ENCODE measurements at places on chromosomes 3 and 15. TPM values are rescaled to one million over a fixed set of nuclear protein-coding genes. Genes with fewer than 3 reads are reported as not detected.

DNA sequence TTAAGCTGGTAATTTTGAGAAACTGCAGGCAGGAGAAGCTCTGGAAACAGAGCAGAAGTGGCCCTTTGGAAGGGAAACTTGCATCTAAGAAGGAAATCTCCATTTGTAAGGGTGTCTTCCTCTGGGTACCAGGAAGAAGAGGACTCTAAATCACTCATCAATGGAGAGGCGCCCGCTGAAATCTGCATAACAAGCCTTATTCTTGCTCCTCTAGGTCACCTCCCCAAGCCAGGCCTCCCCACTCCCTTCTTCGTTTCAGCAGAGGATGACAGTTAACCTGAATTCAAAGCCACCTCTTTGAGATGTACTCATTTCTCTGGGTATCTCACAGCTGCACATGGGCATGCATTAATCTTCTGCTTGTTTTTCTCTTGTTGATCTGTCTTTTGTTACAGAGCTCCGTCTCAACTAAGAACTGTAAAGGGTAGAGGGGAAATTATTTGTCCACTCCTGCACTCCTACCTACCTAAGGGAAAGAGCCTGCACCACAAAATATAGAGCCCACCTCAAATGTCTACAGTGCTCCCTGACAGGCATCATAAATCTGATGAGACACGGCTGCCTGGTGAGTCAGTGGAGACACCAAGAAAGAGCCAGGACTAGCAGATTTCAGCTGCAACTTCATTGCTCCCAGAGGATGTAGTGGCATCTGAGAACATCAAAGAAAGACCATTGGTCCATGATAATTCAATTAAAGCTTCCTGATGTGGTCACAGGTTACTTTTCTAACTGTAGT lies 51.5 kb downstream of the GABRB3 start:
- no peaks in the 10 kb centered on the region for H3K4me1 ChIP-seq
- H3K27me3 ChIP-seq = no peaks in the 10 kb centered on the region
- DNase-seq = no peak
- no peak overlapping the region for H3K27ac ChIP-seq
- H3K36me3 ChIP-seq = no peaks in the 10 kb centered on the region

GRCh38 chr3:173502983-173503568 lies 105.5 kb downstream of the NLGN1 start:
- no peak for DNase-seq
- no peaks in the 10 kb centered on the region for H3K4me1 ChIP-seq
- no peaks in the 10 kb centered on the region for H3K27me3 ChIP-seq
- H3K4me3 ChIP-seq = no peak overlapping the region

GRCh38 chr3:116433552-116433951 lies 11.7 kb downstream of the LSAMP start:
- no peak for DNase-seq
- no peak overlapping the region for H3K4me3 ChIP-seq
- H3K27ac ChIP-seq = no peak overlapping the region
- H3K36me3 ChIP-seq = no peaks in the 10 kb centered on the region

The CYP19A1 gene
- total RNA-seq = not detected

GRCh38 chr3:132758740-132759139 lies 36.5 kb upstream of the NPHP3 start:
- no peak for DNase-seq
- no peak overlapping the region for H3K4me3 ChIP-seq
- no peaks in the 10 kb centered on the region for H3K4me1 ChIP-seq
- H3K27me3 ChIP-seq = peaks cover 3% of the 10 kb centered on the region

The KLF15 gene
- total RNA-seq = 0.83 TPM

DNA sequence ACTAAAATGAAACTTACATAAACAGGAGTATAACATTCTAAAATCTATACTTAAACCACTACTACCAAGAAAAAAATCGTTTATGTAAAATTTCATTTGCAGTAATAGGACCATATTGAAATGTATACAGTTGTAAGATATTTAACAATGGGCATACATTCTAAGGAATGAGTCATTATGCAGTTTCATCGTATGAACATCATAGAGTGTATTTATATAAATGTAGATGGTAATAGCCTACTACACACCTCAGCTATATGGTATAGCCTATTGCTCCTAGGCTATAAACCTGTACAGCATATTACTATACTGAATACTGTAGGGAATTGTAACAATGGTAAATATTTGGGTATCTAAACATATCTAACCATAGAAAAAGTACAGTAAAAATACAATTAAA lies 79.5 kb downstream of the DPH6 start:
- H3K4me3 ChIP-seq = no peak overlapping the region
- no peak for DNase-seq
- no peak overlapping the region for H3K27ac ChIP-seq
- H3K27me3 ChIP-seq = no peaks in the 10 kb centered on the region
- no peaks in the 10 kb centered on the region for H3K4me1 ChIP-seq

DNA sequence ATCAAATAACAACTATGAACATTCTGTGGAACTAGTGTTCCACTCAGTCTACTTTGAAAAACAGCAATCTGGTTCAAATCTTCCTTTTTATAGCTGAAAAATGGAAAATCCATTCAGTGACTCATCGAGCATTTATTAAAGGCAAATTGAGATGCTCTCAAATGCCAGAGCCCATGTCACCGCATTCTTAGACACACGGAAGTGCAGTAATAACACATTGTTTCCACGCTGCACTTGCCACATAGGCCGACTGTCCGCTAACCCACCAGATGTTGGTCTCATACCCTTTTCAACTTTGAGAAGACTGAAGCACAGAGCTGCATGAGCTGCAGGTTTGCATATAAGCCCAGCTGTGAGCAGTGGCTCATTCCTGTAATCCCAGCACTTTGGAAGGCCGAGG lies 95.9 kb downstream of the TMEM266 start:
- H3K4me3 ChIP-seq = no peak overlapping the region
- peaks cover 3% of the 10 kb centered on the region for H3K4me1 ChIP-seq
- H3K36me3 ChIP-seq = no peaks in the 10 kb centered on the region

GRCh38 chr15:74558706-74559105 lies 17.7 kb downstream of the ARID3B start:
- H3K27me3 ChIP-seq = no peaks in the 10 kb centered on the region
- no peak for DNase-seq
- H3K4me3 ChIP-seq = no peak overlapping the region
- H3K4me1 ChIP-seq = no peaks in the 10 kb centered on the region
- no peak overlapping the region for H3K27ac ChIP-seq

DNA sequence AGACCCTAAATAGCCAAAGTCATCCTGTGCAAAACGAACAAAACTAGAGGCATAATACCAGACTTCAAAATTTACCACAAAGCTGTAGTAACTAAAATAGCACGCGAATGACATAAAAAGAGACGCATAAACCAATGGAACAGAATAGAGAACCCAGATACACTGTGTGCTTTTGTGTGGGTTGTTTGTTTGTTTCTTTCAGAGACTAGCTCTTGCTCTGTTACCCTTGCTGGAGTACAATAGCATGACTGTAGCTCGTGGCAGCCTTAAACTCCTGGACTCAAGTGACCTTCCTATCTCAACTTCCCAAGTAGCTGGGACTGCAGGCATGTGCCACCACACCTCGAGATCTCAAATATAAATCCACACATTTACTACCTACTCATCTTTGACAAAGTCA lies 1314.6 kb upstream of the GBE1 start:
- no peak overlapping the region for H3K27ac ChIP-seq
- H3K27me3 ChIP-seq = no peaks in the 10 kb centered on the region
- H3K4me3 ChIP-seq = no peak overlapping the region
- no peaks in the 10 kb centered on the region for H3K36me3 ChIP-seq
- no peaks in the 10 kb centered on the region for H3K4me1 ChIP-seq

DNA sequence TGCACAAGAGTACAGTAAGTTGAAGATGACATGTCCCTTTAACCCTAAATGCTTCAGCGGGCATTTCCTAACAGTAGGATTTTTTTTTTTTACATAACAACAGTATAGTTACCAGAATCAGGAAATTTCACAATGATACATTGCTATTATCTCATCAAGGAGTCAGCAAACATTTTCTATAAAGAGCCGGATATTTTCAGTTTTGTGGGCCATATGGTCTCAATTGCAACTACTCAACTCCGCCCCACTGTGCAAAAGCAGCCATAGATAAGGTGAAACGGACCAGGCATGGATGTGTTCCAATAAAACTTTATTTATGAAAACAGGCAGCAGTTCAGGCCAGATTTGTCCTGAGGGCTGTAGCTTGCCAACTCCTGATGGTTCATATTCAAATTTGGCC lies 130.6 kb downstream of the SMAD6 start:
- peak overlapping the region; percentile 71 for H3K27ac ChIP-seq
- H3K27me3 ChIP-seq = no peaks in the 10 kb centered on the region
- no peak overlapping the region for H3K4me3 ChIP-seq

DNA sequence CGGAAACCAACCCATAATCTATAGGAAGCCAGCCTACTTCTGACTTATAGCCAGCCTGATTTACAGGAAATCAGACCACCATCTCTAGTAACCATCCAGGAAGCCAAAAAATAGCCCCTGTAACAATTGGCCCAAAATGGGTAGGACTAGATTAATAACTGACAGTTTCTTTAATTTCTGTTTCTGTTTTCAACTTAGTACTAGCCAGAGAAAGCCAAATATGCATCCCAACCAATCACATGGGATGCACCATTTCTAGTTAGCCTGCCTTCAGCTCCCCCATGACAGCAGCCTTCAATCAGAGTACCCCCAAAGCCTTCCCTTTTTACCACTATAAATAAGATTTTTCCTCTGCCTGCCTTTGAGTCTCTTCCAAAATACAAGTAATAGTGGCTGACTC lies 239.1 kb upstream of the GADL1 start:
- H3K4me1 ChIP-seq = no peaks in the 10 kb centered on the region
- H3K36me3 ChIP-seq = no peaks in the 10 kb centered on the region
- no peak overlapping the region for H3K27ac ChIP-seq
- no peak for DNase-seq
- H3K27me3 ChIP-seq = no peaks in the 10 kb centered on the region
- H3K4me3 ChIP-seq = no peak overlapping the region

DNA sequence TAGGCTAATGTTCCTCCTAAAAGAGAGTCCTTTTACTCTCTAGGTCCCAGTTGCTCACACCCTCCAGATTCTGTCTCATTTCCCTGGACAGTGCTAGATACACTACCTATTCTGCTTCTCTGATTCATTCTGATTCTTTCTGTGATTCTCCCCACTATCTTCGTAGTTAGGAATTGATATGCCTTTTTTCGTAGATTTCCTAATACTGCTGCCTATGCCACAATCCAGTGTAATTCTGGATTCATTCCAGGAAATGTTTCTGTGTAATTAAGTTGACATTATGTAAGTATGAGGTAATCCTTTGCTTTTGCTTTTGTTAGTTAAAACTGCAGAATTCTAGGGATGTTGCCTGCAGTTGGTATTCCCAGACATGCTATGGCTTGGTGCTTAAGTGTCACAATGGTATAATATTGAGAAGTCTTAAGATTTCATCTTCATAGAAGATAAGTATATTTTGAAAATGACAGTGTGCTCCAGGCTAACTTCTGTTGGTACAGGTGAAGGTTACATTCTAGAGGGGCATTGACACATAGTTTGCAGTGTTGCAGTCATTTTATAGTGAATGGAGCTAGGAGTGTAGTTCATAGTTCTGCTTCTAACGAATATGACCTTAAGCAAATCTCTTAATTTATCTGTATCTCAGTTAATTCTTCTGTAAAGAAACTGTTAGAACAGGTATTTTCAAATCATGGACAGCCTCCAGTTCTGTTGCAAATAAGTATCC lies 54.3 kb downstream of the RIOX2 start:
- H3K27me3 ChIP-seq = no peaks in the 10 kb centered on the region
- H3K36me3 ChIP-seq = peaks cover 1% of the 10 kb centered on the region
- no peaks in the 10 kb centered on the region for H3K4me1 ChIP-seq
- H3K4me3 ChIP-seq = no peak overlapping the region

DNA sequence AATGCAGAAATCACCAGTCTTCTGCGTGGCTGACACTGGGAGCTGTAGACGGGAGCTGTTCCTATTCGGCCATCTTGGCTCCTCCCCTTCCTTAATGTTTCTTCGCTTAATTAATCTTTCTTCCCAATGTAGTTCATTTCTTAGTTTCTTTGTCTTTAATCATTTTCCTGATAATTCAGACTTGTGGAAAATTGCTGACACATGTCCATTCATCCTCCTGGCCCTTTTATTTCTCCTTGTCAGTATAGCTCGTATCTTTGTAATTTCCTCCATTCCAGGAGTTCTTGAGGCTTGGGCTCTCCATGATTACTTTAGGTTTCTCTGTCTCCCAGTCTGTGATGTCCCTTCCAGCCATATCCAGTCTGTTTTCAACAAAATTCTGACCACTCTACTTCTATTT lies 98.7 kb downstream of the UBE2E2 start:
- DNase-seq = no peak
- H3K4me1 ChIP-seq = peaks cover 2% of the 10 kb centered on the region
- H3K27ac ChIP-seq = no peak overlapping the region
- H3K36me3 ChIP-seq = no peaks in the 10 kb centered on the region
- H3K4me3 ChIP-seq = no peak overlapping the region

The STAG1 gene
- 77.0 TPM for total RNA-seq

DNA sequence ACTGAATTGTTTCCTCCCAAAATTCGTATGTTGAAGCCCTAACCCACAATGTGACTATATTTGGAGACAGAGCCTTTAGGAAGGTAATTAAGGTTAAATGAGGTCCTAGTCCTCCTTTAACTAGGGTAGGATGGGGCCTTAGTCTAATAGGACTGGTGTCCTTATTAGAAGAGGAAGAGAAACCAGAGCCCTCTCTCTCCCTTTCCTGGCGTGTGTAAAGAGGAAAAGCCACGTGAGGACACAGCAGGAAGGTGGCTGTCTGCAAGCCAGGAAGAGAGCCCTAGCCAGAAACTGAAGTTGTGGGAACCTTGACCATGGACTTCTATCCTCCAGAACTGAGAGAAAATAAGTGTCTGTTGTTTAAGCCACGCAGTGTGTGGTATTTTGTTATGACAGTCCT lies 94.3 kb downstream of the OXNAD1 start:
- no peak overlapping the region for H3K4me3 ChIP-seq
- peaks cover 6% of the 10 kb centered on the region for H3K4me1 ChIP-seq
- DNase-seq = peak; percentile 16
- H3K27ac ChIP-seq = no peak overlapping the region
- H3K27me3 ChIP-seq = no peaks in the 10 kb centered on the region
- peaks cover 7% of the 10 kb centered on the region for H3K36me3 ChIP-seq

DNA sequence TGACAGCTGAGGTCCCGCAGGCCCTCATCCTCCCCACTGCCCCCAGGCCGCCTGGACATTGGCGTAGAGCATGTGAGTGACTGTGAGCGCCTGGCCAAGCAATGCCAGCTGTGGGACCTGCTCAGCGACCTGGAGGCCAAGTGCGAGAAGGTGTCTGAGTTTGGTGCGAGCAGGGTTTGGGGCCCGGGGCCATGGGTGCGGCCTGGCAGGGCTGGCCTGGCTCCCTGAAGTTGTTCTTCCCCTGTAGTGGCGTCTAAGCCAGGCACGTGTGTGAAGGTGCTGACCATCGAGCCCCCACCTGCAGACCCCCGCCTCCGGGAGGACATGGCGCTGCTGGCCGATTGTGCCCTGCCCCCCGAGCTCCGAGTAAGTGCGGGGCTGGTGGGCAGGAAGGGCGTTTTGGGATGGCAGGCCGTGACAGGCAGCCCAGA lies 4.2 kb downstream of the ABTB1 start:
- no peak overlapping the region for H3K27ac ChIP-seq
- H3K4me1 ChIP-seq = peaks cover 25% of the 10 kb centered on the region
- H3K36me3 ChIP-seq = no peaks in the 10 kb centered on the region
- DNase-seq = no peak

GRCh38 chr15:74578496-74578994 lies 37.1 kb upstream of the CLK3 start:
- no peaks in the 10 kb centered on the region for H3K4me1 ChIP-seq
- H3K27me3 ChIP-seq = no peaks in the 10 kb centered on the region
- no peak for DNase-seq

The B3GALNT1 gene
- 9.8 TPM for total RNA-seq

Measured in B cell (primary cell).